ENCODE measurements at places on chromosomes 12 and 14.

GRCh38 chr14:53951243-53951626 lies 5.4 kb downstream of the BMP4 start:
- DNase-seq, result no peak

DNA sequence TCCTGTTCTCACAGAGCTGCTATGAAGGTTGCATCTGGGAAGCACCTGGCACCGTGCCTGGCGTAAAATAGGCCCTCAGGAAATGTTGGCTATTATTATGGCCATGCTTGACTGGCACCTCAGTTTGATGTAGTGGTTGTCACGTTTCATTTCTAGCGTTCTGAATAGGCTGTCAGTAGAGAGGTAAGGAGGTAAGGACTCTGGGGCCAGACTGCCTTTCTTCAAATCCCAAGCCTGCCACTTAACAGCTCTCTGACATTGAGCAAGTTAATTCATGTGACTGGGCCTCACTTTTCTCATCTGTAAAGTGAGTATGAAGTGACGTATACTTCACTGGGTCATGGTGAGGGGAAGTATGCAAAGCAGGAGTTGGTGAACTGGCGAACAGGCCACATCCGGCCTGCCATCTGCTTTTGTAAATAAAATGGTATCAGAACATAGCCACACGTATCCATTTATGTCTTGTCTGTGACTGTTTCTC lies 196.2 kb downstream of the CACNA1C start:
- no peak for DNase-seq

DNA sequence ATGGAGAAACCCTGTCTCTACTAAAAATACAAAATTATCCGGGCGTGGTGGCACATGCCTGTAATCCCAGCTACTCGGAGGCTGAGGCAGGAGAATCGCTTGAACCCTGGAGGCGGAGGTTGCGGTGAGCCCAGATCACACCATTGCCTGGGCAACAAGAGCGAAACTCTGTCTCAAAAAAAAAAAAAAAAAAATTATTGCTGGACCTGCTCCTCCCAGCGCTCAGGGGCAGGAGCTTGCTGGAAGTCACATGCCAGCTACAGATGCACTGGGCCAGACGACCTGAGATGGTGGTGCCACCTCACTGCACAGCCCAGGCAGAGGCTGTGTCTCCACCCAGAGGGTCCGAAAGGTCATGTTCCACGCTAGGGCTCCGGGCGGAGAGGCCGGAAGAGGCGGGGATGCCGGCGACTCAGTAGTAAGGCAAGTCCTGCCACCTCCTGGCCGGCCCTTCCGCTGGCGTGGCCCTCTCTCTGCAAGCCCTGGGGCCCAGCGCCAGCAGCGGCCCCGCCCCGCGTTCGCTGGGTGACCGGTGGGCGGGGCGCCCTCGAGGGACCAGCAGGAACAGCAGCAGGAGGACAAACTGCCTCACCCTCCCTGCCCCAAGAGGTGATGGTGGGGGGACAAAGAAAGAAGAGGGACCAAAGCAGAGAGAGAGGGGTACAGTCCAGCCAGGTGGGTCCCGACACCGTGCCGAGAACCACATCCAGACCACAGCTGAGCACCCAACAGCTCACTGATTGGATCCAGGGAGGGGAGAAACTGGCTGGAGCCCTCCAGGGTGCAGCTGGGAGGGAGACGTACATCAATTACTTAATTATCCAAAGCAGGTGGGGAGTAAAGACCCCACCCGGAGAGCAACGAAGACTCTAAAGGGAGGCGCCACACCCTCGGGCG lies 3.6 kb upstream of the RHOF start:
- DNase-seq, result peak; percentile 97

- peak; percentile 41 for DNase-seq
Observed at GRCh38 chr12:49059299-49060171, 1.1 kb downstream of the KMT2D start.

- peak; percentile 71 for DNase-seq
Observed at GRCh38 chr12:124696693-124697476, 129.5 kb upstream of the NCOR2 start.

- DNase-seq, result no peak
Observed at GRCh38 chr12:116806845-116807440, 68.8 kb downstream of the RNFT2 start.
